ENCODE measurements at places on chromosomes 1 and 21.

GRCh38 chr1:15249081-15249480 is 2.1 kb downstream of the FHAD1 start:
- no peak for DNase-seq

GRCh38 chr1:62245201-62245600 is 50.6 kb downstream of the L1TD1 start:
- no peak for DNase-seq

DNA sequence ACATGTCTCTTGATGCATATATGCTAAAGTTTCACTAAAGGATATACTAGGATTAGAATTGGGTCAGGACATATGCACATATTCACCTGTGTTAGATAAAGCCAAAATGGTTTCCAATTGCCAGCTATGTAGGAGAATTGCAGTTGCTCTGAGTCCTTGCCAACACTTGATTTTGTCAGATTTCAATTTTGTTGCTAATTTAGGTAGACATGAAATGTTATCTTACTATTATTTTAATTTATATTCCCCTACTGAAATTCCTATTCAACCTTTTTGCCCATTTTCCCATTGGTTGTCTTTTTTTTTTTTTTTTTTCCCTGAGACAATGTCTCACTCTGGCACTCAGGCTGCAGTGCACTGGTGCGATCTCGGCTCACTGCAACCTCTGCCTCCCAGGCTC is 13.4 kb downstream of the HDAC1 start:
- no peak for DNase-seq

- DNase-seq: no peak
Observed at GRCh38 chr1:27117733-27118439, 37.0 kb downstream of the SLC9A1 start.

DNA sequence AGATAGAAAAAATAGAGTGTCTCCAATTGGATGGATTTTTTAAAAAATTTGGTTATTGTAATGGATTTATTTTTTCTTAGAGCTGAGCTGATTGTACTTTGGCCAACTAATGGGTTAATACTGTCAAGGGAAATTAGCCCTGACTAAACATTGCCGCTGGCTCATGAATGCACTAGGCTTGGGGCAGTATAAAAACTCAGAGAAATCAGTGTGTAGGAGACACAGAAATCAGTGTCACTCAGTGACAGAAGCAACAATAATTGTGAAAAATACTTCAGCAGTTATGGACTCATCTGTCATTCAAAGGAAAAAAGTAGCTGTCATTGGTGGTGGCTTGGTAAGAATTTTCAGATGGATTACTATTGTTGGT is at the start of gene KMO:
TSS of gene KMO (plus strand) at position 217 of the 370 bp plus-strand sequence. CDS start at position 284, 67 bp downstream.
- DNase-seq: no peak

- DNase-seq: no peak
Observed at GRCh38 chr21:27475363-27475955, 508.6 kb upstream of the ADAMTS5 start.

GRCh38 chr1:108936170-108936569 is 27.1 kb downstream of the CLCC1 start:
- DNase-seq: no peak

GRCh38 chr1:210437781-210438180 is 109.1 kb downstream of the HHAT start:
- no peak for DNase-seq

- peak; percentile 22 for DNase-seq
Observed at GRCh38 chr21:45995686-45996179, 14.2 kb downstream of the COL6A1 start.

DNA sequence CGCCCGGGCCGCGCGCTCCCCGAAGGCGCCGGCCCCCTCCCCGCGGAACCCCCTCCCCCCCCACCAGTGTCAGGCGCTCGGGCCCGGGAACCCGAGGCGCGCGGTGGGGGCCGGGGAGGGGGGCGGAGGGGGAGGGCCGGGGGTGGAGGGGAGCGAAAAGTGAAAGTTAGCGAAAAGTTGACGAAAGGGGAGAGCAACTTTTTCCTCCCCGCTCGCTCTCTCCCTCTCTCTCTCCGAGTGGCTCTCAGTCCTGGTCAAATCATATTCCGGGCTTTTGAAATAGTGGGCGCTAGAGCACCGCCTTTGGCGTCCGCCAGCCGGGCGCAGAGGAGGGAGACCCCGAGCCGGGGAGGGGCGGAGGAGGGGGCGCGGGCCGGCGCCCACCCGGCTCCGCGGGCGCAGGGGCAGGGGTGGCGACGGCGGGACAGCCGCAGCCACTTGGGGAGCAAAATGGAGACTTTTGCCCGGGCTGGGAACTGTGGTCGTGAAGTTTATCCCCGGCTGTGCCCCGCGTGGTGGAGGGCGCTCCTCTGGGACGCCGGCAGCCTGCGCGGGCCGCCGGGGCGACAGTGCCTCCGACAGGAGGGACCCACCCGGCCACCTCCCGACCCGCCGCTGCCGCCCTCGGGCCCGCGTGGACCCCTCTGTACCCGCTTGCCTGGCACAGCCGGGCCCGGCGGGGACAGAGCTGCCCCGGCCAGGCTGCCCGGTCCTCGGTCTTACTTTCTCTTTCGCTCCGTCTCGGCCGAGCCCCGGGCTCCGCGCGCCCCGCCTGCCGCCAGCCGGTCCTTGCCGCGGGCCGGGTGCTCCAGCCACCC is 697 bp downstream of the PRDM16 start:
- DNase-seq: no peak

- DNase-seq: no peak
Observed at GRCh38 chr1:33143698-33144097, 38.1 kb downstream of the TRIM62 start.

DNA sequence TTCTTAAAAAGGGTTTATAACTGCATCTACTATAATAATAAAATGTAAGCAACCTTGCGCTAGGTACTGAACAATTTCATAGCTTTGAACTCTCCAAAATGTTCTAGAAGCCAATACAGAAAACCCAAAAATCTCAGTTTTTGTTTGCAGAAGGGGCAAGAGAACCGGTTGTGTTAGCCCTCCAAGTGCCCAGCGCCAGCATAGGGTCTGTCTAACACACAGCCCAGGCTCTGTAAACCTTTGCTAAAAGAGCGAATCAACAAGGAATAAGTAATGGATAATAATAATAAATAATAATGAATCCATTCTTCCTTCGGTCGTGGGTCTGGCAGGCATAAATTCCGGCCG is 333 bp upstream of the CHAF1B start:
- no peak for DNase-seq

DNA sequence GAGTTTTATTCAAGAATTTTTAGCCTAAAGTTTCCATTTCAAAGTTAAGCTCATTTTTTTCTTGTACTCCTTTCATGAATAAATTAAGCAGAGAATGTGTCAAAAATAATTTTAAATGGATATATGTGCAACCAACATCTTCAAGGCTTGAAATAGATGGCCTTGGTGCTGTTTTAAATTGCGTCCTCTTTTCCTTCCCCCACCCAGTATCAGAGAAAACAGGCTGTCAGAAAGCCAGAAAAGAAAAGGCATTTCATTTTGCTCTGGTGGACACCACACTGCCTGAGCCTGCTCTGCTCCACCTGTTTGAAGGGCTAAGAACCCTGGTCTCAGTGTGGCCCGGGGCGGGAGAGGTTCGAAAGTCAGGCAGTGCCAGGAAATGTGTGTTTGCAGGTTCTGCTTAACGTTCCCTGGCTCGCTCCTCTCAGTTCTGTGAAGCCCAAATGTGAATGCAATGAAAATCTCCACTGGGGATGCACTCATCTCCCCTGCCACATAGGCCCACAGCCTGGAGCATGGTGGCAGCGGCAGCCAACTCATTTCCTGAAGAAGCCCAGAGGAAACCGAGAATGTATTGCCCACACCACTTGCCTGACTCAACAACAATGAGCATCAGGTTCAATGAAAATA is 134.4 kb downstream of the SDCCAG8 start:
- DNase-seq: no peak

- DNase-seq: no peak
Observed at GRCh38 chr1:183090391-183091006, 67.3 kb downstream of the LAMC1 start.

DNA sequence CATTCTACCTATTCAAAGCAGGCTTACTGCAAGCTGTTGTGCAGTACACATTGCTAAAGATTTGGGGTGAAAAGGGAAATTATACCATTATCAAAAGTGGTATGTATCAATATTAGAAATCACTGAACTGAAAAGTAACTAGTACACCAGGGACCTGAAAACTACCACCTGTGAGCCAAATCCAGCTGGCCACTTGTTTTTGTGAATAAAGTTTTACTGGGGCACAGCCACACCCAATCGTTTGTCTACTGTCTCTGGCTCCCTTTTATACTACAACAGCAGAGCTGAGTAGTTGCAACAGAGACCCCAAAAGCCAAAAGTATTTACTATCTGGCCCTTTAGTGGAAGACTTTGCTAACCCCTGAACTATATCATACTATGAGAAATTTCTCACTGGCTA is 13.8 kb upstream of the CR1L start:
- DNase-seq: no peak

DNA sequence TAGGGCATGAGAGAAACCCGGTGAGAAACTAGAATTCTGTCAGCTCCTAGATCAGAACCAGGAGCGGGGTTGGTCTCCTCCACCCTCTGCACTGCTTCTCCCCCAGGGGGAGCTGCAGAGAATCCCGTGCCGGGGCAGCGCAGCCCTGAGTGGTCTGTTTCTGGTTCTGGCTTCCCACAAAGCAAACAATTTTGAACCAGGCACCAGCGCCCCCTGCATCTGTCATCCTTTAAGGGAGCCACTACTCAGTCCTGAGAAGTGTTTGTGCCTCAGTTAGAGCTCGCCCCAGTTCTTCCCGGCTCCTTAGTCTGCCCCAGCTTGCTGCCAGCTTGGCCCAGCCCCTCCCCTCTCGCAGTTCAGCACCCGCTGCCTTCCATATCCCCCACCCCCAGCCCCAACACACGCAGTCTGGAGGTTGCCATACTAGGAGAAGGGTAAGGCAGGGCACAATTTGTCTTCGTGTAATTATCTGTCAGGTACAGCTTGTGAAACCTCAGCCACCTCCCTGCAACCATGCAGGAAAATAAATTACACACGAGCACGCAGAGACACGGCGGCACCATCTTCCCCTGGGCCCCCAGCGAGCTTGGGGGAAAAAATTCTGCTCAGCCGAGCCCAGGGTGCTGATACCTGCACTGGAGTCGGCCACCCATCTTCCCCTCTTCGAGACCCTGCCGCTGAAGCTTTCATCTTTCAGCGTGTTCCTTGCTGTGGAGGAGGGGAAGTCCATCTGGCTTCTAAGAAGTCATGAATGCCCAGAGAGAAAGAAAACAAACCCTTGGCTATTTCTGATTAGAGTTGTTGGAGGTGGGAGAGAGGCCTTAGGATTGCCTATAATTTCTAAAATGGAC is 62.6 kb upstream of the CD1D start:
- DNase-seq: peak; percentile 47

GRCh38 chr21:40402884-40403582 is 443.9 kb downstream of the DSCAM start:
- DNase-seq: no peak

DNA sequence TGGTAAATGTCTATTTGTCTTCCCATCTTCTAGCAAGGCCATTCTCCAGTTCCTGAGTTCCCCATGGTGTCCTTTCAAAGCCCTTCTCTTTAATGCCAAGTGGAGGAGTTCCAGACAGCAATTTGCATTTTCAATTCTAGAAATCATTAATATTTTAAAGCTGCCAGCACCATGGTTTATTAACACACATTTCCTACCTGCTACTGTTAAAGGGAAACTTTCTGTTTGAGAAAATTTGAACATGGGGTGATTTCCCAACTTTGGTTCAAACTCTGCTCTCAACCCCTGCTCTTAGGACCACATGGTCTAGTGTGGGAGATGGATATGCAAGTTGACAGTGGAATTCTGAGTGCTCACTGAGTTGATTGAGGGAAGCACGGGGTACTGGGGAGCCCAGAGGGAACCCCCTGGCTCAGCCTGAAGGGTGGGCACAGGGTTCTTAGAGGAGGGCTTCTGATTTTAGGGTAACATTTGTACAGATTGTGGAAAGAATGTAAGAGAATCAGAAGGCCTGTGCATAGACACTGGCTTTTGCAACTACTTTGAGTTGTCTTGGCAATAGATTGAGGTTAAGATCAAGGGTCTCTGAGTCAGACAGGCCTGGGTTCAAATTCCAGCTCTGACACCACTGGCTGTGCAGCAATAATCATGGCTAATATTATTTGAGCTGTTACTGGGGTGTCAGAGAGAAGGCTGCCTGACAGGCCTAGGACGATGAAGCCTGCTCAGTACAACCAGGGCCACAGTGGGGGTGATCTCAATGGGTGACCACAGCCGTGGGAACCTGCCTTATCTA is 97.8 kb downstream of the BEND5 start:
- DNase-seq: no peak

DNA sequence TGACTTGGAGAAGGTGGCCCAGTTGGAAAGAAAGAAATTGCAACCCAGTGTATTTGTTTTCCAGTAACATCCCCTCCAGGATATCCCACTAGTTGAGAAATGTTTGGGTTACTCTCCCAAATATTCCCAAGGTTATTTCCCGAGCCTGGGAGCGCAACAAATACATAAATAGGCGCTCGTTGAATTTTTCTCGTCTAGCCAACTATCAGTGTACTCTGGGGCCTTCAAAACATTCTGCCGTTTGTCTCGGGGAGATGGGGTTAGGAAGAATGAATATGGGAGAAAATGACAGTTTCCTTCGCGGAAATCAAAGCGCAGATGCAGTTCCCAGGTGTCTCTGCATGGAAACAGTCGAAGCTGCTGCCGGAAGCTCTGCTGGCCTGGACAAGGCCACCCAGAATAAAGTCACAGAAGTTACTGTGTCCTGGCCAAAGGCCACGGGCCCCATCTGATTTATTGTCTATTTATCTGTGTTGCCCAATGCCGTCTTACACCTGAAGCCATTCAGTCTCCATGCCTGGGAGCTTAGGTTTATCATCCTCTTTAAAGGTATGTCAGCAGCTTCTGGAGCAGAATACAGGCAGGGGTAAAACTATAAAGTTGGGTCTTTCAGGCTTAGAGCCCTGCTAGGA is 1.0 kb downstream of the C1orf115 start:
- DNase-seq: no peak

- DNase-seq: no peak
Observed at GRCh38 chr1:179195376-179195775, 34.1 kb downstream of the ABL2 start.

DNA sequence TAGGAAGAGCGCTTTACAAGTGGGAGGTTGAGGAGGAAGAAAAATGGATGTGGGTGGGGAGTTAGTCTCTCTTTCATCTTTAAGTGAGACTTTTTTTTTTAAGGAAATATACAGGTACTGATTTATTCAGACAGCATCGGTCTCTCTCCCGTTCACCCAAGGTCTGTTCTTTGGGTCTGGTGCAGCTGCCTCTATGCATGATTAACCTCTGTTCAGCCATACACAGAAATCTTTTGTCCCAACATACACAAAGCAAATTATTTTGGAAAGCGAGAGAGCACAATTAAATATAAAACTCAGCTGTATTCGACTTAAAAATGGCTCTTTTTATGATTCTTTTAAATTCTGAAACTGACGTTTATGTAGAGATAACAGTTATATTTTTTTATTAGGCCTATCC is 11.0 kb downstream of the PROX1 start:
- DNase-seq: no peak

- DNase-seq: no peak
Observed at GRCh38 chr1:235403593-235403992, 36.4 kb downstream of the TBCE start.
